ENCODE measurements at places on chromosomes 1 and 21.

DNA sequence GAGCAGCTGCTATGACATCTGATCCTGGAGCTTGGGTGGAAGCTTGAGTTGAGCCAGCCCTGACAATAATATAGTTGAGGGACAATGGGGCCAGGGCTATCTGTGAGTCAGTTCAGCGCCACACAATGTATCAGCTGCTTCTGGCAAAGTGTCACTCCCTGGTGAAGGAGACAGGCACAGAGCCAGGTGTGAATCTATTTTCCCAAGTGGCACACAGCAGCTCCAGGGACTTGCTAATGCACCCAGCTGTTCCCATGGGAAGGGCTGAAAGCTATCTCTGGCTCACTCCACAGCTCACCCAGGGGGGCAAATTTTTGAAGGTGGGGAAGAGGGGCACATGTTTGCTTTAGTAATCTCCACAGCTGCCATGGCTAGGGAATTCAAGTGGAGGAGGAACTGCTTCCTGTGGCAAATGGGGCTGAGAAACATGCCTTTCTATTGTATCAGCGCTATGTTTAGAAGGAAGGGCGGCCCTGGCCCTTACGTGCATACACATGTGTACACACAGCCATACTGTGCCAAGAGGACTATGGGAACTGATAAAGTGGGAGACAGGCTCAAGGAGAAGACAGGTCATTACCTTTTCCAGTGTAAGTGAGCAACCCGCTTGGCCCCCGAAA is 2.2 kb downstream of the CYB5R1 start:
- no peak for DNase-seq

DNA sequence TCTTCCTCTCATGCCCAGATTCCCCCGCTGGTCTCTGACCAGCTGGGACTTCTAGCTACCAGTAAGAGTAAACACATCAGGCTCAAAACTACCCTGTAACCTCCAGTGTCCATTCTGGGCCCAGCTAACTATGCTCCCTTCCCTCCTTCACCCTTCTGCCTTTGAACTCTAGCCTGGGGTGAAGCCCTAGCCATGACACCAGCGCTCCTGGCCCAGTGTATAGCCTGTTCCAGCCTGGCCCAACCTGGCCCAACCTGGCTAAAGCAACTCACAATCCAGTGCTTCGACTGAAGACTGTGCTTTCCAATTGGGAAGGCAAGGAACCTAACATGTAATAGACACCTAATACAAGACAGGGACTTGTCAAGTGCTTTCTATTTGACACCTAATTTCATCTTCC is 27.6 kb downstream of the CSMD2 start:
- no peak for DNase-seq

GRCh38 chr1:157597959-157598667 is at the start of gene FCRL4:
TSS of gene FCRL4 (minus strand) at chr1:157598085. CDS start at chr1:157597944, 141 bp downstream.
- no peak for DNase-seq

DNA sequence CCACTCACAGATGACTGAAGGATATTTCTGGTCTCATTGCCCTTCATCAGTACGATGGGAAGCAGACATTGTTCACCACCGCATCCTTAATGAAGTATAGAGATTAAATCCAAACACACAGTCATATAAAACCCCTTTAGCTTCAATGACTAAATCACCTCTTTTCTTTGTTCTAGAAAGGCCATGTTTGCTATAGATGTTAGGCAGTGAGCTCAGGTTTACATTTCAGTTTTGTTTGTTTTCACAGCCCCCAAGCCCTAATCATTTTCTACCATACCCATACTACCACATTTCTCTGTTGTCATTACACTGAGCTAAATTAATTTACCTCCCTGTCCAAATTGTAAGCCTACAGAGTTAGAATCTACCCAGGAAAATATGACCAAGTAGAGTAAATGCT is 385.1 kb downstream of the NTNG1 start:
- no peak for DNase-seq

- DNase-seq: no peak
Observed at GRCh38 chr1:240712014-240712731, 100.2 kb upstream of the GREM2 start.

DNA sequence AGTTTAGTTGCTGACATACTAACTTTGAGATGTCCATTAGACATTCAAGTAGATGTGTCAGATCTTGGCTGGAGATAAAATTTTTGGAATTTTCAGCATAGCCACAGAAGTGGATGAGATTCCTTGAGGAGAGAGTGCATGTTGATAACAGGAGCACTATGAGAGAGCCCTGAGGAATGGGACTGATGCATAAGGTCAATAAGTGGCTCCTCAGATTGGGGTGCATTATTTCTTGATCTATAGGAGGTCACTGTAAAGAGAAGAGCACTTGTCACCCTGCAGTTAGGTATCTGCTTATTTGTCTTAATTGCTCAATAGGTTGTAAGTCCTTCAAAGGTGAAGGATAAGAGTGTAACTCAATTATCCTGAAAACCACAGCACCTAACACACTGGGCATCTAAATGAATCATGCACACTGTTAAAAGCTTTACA is 52.0 kb upstream of the TACSTD2 start:
- no peak for DNase-seq

- DNase-seq: no peak
Observed at GRCh38 chr1:183101081-183101480, 77.9 kb downstream of the LAMC1 start.

DNA sequence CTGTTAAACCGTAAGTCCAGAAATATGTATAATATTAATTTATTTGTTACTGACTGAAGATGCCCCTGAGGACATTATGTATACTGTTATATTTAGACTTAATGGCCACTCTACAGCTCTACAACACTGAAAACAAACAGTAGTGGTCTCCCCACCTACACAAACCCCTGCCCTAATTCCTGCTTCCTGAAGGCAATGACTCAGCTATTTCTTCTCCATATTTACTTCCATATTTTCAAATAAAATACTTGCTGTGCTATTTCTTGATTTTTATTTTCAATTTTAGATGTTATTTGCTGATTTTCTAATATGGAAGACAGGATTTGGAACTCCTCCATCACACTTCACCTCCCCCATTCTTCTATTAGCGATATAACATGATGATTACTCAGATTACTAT is 97.6 kb downstream of the PCNX2 start:
- DNase-seq: no peak

- no peak for DNase-seq
Observed at GRCh38 chr1:180594723-180595122, 36.0 kb downstream of the OVAAL start.

GRCh38 chr1:60268451-60268850 is 194.9 kb upstream of the C1orf87 start:
- DNase-seq: no peak

DNA sequence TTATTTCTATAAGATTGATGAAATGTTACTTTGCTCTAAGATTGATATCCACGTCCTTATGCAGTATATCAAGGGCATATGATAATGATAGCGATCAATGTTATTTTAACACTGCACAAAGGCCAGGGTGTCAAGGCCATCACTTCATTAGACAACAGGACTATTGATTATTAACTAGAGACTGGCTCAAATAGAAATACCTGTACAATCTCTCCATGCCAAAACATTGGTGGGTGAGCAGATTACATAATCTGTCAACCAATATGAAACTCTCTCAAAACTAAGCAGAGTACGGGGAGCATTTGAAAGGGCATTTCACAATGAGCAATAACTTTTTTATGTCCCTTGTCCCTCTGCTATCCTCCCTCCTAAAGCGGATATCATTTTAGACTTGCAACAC is 566.5 kb upstream of the PKN2 start:
- no peak for DNase-seq

GRCh38 chr1:94743862-94744261 is 76.3 kb upstream of the SLC44A3 start:
- no peak for DNase-seq

DNA sequence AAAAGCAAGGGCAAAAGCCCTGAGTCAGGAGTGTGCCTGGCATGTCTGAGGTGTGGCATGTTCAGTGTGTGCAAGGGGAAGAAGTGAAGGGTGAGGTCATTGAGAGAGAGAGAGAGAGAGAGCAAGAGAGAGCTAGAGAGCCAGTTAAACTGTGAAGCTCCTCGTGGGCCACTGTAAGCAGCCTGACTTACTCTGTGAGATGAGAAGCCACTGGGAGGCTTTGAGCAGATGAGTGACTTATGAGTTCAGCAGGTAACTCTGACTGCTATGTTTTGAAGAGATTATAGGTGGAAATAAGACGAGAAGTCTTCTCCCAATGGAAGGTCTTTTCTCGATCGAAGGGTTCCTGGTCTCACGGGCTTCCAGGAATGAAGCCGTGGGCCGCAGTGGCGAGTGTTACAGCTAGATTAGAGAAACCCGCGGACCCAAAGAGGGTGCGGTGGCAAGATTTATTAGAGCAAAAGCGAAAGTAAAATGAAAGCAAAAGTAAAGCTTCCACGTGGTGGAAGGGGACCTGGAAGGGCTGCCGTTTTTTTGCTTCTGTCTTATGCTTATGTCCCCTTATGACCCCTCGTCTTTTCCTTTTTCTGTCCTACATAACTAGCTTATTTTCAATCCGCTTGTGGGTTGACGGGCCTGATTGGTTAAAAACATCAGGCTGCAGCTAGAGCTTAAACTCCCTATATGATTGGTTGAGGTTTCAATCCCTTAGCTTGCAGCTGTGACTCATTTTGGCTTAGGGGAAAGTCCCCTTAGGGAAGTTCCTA is 323.1 kb upstream of the FAM78B start:
- DNase-seq: peak; percentile 15

DNA sequence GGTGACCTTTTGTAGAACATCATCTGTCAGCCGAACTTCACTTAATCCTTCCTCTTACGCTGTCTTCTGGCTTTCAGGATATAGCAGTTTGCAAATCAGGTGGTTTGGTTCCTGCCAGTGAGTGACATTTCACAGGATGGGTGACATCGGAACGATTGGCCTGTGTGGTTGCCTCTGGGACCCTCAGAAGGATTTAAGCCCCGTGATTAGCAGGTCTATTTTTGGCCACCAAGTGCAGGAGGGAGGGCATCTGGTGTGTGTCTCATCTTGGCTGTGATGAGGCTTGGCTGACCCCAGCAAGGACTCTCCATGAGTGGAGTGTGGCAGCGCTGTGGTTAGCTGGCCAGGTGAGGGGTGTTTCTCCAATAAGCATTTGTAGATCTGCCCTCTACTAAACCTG is 407.6 kb upstream of the VAMP3 start:
- DNase-seq: no peak

GRCh38 chr1:59976194-59977074 is 49.9 kb upstream of the CYP2J2 start:
- DNase-seq: no peak

GRCh38 chr1:243740255-243740999 is 109.6 kb downstream of the AKT3 start:
- no peak for DNase-seq
